ENCODE measurements at places on chromosomes 5 and 9.

- H3K27me3 ChIP-seq, result no peaks in the 10 kb centered on the region
- DNase-seq, result peak; percentile 78
- H3K4me3 ChIP-seq, result peak overlapping the region; percentile 50
- H3K27ac ChIP-seq, result peak overlapping the region; percentile 78
Measured at GRCh38 chr9:136533775-136534157, 12.1 kb downstream of the NOTCH1 start.

DNA sequence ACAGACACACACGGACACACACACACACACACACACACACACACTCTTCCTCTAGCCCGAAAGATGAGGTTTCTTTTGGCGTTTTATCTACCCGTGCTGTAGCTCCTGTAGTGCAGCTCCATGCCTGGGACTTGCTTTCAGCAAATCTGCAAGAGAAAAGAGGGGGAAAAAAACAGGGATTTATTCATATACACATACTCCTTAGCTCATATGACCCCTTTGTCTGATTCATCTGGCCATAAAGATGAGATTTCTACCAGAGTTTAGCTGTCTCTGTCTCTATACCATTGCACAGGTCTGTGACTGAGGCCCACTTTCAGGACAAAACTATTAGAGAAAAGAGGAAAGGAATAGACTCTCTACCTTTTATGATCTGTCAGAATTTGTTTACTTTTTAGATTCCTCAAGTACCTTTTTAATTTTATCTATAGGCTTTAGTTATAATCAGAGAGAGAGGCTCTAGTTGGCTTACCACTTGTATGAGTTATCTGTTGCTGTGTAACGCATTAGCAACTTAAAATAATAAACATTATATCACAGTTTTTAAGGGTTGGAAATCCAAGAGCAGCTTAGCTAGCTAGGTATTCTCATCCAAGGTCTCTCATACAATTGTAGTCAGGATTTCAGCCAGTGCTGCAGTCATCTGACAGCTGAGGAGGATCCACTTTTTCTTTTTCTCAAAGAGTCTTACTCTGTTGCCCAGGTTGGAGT, 14.7 kb downstream of the SNX2 start:
- H3K4me1 ChIP-seq, result no peaks in the 10 kb centered on the region
- no peaks in the 10 kb centered on the region for H3K27me3 ChIP-seq
- no peak overlapping the region for H3K27ac ChIP-seq
- no peak for DNase-seq

DNA sequence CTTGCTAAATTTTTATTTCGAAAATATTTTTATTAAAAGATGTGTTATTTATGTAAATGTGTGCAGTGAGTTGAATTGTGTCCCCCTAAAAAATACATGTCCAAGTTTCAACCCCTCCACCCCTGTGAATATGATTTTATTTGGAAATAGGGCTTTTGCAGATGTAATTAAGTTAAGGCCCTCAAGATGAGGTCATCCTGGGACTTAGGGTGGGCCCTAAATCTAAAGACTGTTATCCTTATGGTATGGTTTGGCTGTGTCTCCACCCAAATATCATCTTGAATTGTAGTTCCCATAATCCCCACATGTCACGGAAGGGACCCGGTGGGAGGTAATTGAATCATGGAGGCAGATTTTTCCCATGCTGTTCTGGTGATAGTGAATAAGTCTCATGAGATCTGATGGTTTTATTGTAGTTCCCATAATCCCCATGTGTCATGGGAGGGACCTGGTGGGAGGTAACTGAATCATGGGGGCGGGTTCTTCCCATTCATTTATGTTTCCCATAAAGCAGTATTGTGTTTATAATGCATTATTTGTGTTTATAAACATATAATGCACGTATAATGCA, 1.5 kb upstream of the TMED7 start:
- H3K27ac ChIP-seq, result peak overlapping the region; percentile 69
- no peaks in the 10 kb centered on the region for H3K27me3 ChIP-seq
- H3K4me3 ChIP-seq, result no peak overlapping the region
- no peak for DNase-seq
- H3K4me1 ChIP-seq, result peaks cover 13% of the 10 kb centered on the region

DNA sequence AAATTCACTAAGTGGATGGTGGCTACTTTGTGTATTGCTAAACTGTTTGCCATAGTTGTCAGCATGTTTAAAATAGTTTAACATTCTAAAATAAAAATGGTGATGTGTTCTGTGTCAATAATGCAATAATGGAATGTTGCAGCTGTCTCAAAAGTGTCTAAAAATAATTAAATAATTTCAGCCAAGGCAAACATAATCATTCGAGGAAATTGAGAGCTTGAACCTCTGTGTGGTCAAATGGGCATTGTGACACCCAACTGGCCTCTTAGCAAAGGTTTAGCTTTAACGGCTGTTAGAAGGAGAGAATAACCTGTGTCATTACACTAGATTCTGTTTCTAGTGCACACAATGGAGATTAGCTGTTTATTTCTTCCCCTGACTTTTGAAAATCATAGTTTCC, 278.5 kb downstream of the TMEM167A start:
- DNase-seq, result no peak
- H3K4me3 ChIP-seq, result no peak overlapping the region

DNA sequence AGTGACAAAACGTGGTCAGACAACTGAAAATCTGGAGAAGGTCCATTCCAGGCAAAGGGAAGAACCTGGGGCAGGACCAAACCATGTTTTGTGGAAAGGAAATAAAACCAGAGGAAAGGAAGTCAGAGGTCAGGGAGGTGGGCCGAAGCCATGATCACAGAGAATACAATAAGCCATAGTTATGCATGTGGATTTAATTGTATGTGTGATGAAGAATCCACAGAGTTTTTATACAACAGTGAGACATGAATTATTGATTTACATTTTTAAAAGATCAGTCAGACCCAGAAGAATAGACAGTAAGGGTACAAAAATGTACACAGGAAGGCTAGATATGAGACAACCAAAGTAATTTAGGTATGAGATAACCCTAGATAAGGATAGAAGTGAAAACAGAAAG, 20.8 kb downstream of the TTC33 start:
- peaks cover 4% of the 10 kb centered on the region for H3K36me3 ChIP-seq
- no peaks in the 10 kb centered on the region for H3K4me1 ChIP-seq
- no peak for DNase-seq
- no peak overlapping the region for H3K4me3 ChIP-seq

- H3K4me3 ChIP-seq, result no peak overlapping the region
- H3K4me1 ChIP-seq, result peaks cover 39% of the 10 kb centered on the region
- H3K27me3 ChIP-seq, result no peaks in the 10 kb centered on the region
- no peak for DNase-seq
- no peaks in the 10 kb centered on the region for H3K36me3 ChIP-seq
Measured at GRCh38 chr5:67200809-67201562, 4.4 kb upstream of the CD180 start.

DNA sequence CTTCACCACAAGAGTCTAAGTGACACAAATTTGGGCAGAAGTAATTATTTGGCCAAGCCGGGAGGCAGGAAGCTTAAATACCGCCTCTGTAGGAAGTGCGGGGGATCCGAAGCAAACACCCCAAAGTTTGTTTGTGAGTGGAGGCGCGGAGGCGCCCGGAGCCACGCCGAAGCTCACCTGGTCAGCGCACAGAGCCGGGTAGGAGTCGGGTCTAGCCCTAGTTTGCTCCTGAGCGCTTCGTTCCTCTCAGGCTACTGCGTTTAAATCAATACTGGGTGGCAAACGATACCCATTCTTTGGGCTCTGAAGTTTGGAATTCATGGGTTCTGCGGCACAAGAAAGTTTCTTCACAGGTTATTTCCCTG, 855 bp downstream of the MCC start:
- peak overlapping the region; percentile 77 for H3K4me3 ChIP-seq
- H3K4me1 ChIP-seq, result peaks cover 5% of the 10 kb centered on the region
- no peak for DNase-seq
- peaks cover 38% of the 10 kb centered on the region for H3K27me3 ChIP-seq
- H3K27ac ChIP-seq, result no peak overlapping the region

GRCh38 chr5:29122306-29122705, 2071.2 kb upstream of the CDH6 start:
- no peak overlapping the region for H3K4me3 ChIP-seq
- DNase-seq, result no peak
- no peak overlapping the region for H3K27ac ChIP-seq
- no peaks in the 10 kb centered on the region for H3K27me3 ChIP-seq

DNA sequence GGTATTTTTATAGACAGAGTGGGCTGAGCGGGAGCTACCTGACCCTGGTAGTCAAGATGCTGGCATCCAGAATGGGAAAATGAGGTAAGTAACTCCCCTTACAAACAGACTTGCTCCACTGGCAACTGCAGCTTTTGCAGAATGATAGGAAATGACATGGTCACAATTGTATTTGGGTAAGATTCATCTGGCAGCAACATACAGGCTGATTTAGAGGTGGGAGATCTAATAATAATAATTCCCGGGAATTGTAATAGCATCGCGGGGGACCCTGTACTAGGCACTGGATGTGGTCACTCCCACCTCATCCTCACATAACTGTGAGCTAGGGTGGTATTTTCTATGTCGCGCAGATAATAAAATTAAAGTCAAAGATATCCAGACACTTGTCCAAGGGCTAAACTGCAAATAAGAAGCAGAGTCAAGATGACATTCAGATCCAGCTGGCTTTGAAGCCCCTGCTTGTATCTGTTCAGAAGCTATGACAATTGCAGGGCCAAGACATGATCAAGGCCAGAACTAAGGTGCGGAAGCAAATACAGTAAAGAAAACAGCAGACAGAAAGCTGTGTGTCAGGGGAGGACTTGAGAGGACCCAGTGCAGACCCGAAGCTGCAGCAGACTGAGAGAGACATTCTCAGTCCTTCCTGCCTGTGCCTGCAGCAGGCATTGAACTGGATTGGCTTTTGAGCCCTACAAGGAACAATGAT, 507.2 kb downstream of the BNC2 start:
- H3K27ac ChIP-seq, result no peak overlapping the region
- H3K4me1 ChIP-seq, result no peaks in the 10 kb centered on the region
- no peak for DNase-seq
- no peaks in the 10 kb centered on the region for H3K27me3 ChIP-seq

GRCh38 chr9:4620057-4620765, 41.9 kb upstream of the PLPP6 start:
- H3K4me3 ChIP-seq, result no peak overlapping the region
- no peaks in the 10 kb centered on the region for H3K36me3 ChIP-seq
- DNase-seq, result no peak
- H3K27ac ChIP-seq, result no peak overlapping the region
- no peaks in the 10 kb centered on the region for H3K27me3 ChIP-seq
- no peaks in the 10 kb centered on the region for H3K4me1 ChIP-seq

- no peak for DNase-seq
- H3K27ac ChIP-seq, result no peak overlapping the region
- peak overlapping the region; percentile 98 for H3K4me3 ChIP-seq
- H3K4me1 ChIP-seq, result peaks cover 38% of the 10 kb centered on the region
- no peaks in the 10 kb centered on the region for H3K36me3 ChIP-seq
Measured at GRCh38 chr9:131276891-131277286, 579 bp upstream of the FAM78A start.

DNA sequence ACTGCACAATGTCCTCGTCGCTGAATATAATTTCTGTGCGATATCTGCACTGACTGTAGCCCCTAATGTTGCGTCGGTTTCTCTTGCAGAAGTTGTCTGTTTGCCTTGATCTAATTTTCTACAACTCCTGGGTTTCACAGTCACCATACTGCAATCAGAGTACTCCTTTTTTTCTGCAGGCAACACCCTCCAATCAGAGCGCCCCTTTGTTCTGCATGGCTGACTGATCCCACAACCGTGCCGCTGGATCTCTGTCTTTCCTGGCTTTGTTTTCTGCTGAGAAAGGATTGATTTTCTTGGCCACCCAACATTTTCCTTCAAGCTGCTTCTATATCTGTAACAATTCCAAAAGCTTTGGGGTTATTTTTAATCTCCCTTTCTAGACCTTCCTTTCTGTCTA, 182.2 kb upstream of the SMARCA2 start:
- DNase-seq, result no peak
- no peak overlapping the region for H3K27ac ChIP-seq
- no peak overlapping the region for H3K4me3 ChIP-seq
- no peaks in the 10 kb centered on the region for H3K4me1 ChIP-seq

DNA sequence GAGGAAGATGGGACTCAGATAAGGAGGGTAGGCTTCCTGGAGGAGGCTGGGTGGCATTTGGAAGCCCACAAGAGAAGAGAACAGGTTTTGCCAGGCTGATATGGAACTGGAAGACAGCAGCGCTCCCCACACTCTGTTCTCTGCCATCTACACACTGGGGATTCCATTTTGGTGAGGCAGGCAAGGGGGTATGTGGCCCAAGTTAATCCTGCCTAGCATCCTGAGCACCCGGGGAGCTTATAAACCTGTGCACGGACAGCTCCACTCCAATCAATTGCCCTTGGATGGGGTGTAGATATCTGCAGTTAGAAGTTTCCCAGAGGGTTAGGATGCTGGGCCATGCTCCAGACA, 158.8 kb downstream of the MACROH2A1 start:
- DNase-seq, result no peak
- H3K4me3 ChIP-seq, result no peak overlapping the region
- H3K27ac ChIP-seq, result no peak overlapping the region
- H3K36me3 ChIP-seq, result no peaks in the 10 kb centered on the region
- H3K4me1 ChIP-seq, result no peaks in the 10 kb centered on the region

DNA sequence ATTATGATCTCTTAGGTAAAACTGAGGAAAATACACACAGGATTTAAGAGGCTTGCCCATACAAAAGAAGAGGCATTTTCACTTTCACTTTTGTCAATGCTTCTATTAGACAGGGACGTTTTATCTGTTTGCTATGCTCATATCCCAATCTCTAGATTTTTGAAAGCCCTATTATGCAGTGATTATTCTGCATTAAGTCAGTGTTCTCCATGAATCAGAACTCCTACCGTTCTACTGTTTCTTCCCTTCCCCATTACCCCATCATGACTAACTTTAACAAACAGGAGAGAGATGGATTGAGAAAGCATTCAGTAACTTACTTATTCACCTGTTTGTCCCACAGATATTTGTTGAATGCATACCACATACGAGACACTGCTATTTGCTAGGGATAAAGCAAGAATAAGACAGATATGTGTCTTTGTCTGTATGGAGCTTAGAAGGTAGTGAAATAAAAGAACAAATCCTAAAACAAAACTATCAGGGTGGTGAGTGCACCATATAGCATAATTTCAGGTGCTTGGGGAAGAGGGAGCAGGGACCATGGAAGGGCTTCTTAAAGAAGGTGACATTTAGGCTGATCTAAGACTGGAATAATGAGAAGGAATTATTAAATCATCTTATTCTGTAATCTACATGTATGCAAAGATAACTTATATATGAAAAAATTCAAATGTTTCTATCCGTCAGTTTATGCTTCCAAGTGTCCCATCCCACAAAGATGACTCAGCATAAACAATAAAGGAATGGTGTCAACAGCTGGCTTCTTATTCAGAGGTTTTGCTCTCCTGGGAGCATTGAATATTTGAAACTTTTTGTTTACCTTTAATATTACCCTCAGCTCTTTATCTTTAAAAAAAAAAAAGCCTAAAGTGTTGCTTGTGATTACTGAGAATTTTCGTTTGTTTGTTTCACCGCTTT, 328.1 kb downstream of the HINT1 start:
- DNase-seq, result no peak
- no peaks in the 10 kb centered on the region for H3K27me3 ChIP-seq
- no peaks in the 10 kb centered on the region for H3K36me3 ChIP-seq
- H3K4me1 ChIP-seq, result peaks cover 7% of the 10 kb centered on the region

GRCh38 chr5:123094919-123095797, 6.1 kb downstream of the PRDM6 start:
- H3K27ac ChIP-seq, result no peak overlapping the region
- H3K27me3 ChIP-seq, result peaks cover 59% of the 10 kb centered on the region
- no peak overlapping the region for H3K4me3 ChIP-seq
- no peak for DNase-seq

- no peaks in the 10 kb centered on the region for H3K36me3 ChIP-seq
- H3K27me3 ChIP-seq, result peaks cover 3% of the 10 kb centered on the region
- peak; percentile 52 for DNase-seq
- peak overlapping the region; percentile 98 for H3K4me3 ChIP-seq
- H3K27ac ChIP-seq, result peak overlapping the region; percentile 82
Measured at GRCh38 chr9:131277910-131278701, 1.8 kb upstream of the FAM78A start.

Measured in T-cell (primary cell).